Stimulated activated CD4-positive, alpha-beta T cell treated with anti-CD3 and anti-CD28 coated beads, Interleukin-12 subunit alpha, Interleukin-12 subunit beta, amount 100 ng/mL, for 24 hours (primary cell): ENCODE measurements at places on chromosomes 2 and 18.

DNA sequence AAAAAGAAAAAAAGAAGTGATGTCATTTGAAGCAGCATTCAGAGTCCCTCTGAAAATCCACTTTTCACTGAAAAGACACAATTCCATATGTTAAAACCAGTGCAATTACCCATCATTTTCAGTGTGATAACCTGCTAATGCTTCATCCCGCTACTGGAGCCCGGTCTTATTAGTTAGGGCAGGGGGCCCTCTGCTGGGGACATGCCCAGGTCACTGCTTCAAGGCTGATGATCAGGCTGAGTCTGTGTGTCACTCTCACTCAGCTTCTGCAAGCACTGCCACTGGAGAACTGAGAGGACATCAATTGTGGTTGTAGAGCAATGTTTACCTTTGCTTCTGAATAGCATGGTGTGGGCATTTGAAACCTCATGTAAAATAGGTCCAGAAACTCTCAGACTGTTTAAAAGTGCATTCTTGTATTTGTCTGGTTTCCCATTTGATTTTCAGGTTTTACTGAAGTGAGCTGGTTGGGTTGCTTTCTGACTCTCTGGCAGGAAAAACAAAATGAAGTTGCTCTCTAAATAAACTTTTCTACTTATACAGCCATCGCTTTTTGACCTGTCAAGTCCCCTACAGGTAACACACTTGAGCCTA lies 49.2 kb upstream of the NXPH2 start:
- DNase-seq, result peak; percentile 20

- DNase-seq, result peak; percentile 64
Observed at GRCh38 chr18:13823707-13824395, at the start of gene MC5R. Gene MC5R, plus strand, starts transcription at chr18:13824149. Its CDS starts 1,617 bp downstream, at chr18:13825766.

DNA sequence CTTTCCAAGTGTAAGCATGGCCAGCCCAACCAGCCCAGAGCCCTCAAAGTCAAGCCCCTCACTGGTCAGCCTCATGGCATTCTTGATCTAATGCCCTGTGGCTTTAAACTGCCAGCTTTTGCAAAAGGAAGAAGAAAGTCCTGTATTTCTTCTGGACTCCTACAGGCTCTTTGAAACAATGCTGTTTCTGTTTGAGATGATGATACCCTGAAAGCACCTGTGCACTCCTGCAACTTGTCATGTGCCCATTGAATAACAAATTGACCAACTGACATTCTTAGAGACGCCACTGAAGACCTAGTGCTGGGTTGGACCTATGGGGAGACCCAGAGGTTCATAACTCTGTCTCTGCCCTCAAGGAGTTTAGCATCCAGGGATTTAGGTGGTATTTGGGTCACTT lies 82.0 kb upstream of the MSH2 start:
- no peak for DNase-seq

- DNase-seq, result no peak
Observed at GRCh38 chr2:145065342-145065741, 545.4 kb upstream of the ZEB2 start.

- DNase-seq, result no peak
Observed at GRCh38 chr2:176128982-176129796, at the start of gene HOXD8. Gene HOXD8, plus strand, starts transcription at chr2:176129705. Its CDS starts 662 bp downstream, at chr2:176130367.

DNA sequence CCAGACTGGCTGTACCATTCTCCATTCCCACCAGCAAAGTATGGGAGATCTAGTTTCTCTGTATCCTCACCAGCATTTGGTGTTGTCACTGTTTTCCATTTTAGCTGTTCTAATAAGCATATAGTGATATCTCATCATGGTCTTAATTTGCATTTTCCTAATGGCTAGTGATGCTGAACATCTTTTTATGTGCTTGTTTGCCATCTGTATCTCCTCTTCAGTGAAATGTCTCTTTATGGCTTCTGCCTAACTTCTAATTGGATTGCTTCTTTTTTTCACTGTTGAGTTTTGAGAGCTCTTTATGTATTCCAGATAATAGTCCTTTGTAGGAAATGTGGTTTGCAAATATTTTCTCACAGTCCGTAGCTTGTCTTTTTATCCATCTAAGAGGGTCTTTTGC lies 18.9 kb upstream of the BIN1 start:
- no peak for DNase-seq

GRCh38 chr2:137942037-137942832 lies 22.0 kb upstream of the HNMT start:
- DNase-seq, result no peak

- DNase-seq, result no peak
Observed at GRCh38 chr2:122183890-122184289, 428.4 kb downstream of the TSN start.

GRCh38 chr2:135238651-135239050 lies 186.6 kb downstream of the RAB3GAP1 start:
- no peak for DNase-seq

DNA sequence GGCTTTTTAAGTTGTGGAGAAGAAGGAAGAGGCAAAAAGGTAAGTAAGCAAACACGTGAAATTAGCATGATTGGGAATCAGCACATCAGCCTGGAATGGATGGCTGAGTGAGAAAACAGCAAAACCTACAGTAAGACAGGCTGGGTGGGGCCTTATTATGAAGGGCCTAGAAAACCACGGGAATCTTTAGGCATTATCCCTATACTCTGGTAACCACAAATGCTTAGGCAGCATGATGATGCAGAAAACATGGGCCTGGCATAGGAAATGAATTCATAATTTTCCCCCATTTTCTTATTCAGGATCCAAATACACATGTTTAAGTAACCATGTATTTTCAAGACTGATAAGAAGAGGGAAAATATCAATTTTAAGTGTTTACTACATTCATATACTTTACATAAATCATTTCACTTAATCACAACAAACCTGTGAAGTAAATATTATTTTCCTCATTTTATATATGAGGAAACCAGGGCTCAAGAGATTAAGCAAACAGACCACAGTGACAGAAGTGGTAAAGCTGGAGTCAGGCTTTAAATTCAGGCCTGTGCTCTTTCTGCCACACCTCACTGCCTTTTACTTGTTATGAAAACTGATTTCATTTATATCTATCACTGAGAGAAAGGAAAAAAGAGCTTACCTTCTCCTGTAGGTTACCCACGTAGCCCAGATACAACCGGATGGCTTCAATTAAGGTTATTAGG lies 4.0 kb downstream of the TMEM17 start:
- DNase-seq, result no peak

GRCh38 chr18:79816092-79816491 lies 18.4 kb downstream of the KCNG2 start:
- DNase-seq, result no peak

DNA sequence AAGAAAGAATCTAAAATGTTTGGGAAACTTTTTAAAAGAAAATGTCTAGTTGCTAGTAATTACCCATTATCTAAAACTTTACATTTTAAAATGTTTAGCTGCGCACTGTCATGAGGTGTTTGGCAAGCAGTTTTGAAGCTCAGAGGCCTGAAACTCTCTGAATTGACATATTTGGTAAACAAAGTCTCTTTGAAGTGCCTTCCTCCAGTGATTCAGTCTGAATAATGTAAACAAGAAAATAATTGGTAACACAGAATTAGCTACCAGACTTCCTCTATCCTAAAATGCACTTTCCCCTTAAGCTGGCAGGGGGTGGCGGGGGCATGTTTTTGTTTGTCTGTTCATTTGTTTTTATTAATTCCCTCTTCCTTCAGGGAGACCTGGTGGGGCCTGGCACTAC lies 61.4 kb downstream of the WDR75 start:
- DNase-seq, result no peak

DNA sequence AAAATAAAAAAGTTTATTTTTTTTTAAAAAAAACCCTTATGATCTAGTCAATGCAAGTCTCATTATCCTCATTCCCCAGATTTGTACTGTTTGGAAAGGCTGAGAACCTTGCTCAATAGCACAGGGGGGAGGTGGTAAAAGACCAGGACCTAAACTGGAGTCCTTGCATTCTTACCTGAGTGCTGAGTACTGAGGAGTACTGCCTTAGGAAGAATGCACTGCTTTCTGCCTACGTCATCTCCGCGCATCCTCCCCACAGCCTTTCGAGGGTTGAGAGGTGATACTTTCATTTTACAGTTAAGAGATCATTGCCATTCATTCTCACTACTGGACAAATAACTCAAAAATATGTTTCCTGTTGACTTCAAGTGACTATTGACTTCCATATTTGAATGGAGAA lies 73.8 kb downstream of the MAP3K20 start:
- DNase-seq, result peak; percentile 8

GRCh38 chr2:176127774-176128072 lies 1.8 kb upstream of the HOXD8 start:
- DNase-seq, result no peak

- DNase-seq, result no peak
Observed at GRCh38 chr2:142299021-142299420, 168.2 kb upstream of the LRP1B start.

DNA sequence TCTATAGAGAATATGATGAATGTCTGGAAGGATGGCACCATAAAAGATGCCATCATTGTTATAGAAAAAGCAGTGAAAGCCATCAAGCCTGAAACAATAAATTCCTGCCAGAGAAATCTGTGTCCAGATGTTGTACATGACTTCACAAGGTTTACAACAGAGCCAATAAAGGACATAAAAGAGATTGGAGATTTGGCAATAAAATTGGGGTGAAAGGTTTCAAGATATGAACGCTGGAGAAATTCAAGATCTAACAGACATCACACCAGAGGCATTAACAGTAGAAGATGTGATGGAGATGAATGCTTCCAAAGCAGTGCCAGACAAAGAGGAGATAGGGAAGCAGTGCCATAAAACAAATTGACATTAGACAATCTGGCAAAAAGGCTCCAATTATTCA lies 518.8 kb upstream of the ACVR2A start:
- no peak for DNase-seq

DNA sequence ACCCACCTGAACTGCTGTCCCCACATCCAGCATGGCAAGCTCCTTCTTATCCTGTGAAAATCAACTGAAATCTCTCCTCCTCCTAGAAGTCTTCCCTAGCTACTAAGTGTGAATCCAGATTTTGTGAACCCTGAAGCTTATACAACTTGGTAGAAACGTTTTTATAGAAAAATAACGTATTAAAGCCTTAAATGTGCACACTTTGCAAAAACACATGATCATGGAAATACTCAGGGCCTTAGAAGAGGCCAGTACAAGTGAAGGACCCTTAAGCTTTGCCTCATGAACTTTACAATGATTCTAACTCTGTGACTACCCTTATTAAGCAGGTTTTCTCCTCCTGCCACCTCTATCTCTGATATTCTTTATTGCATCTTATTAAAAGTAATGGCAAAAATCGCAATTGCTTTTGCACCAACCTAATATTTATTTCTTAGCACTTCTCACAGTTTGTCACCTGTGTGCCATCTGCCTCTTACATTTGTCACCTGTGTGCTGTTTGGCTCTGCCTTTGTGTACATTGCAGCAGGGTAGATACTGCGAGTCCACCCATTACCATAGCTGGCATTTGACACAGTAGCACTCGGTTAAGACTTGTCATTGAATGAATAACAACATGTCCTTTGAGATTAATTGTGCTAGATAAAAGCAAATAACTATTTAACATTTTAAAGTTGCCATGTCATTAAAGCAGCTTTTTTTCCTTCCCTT lies 42.2 kb downstream of the FRZB start:
- no peak for DNase-seq

DNA sequence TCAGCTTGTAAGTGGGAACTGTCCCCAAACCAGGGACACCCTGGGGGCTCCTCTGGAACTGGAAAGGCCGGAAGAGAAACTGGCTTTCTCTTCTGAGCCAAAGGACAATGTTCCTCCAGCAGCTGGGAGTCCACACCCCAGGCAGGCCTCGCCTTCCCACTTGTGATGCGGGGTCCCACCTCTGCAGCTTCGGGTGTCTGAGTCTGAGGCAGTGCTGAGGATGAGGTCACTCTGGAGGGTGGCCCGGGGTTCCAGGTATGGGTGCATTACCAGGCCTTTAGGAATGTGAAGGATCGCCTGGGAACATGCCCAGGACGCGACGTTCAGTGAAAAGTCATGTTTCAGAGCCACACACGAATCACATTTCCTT lies 18.2 kb upstream of the BOK start:
- no peak for DNase-seq

GRCh38 chr18:53443336-53443735 lies 781.1 kb downstream of the MBD2 start:
- no peak for DNase-seq

- DNase-seq, result no peak
Observed at GRCh38 chr2:176753752-176754474, 458.7 kb upstream of the HNRNPA3 start.

DNA sequence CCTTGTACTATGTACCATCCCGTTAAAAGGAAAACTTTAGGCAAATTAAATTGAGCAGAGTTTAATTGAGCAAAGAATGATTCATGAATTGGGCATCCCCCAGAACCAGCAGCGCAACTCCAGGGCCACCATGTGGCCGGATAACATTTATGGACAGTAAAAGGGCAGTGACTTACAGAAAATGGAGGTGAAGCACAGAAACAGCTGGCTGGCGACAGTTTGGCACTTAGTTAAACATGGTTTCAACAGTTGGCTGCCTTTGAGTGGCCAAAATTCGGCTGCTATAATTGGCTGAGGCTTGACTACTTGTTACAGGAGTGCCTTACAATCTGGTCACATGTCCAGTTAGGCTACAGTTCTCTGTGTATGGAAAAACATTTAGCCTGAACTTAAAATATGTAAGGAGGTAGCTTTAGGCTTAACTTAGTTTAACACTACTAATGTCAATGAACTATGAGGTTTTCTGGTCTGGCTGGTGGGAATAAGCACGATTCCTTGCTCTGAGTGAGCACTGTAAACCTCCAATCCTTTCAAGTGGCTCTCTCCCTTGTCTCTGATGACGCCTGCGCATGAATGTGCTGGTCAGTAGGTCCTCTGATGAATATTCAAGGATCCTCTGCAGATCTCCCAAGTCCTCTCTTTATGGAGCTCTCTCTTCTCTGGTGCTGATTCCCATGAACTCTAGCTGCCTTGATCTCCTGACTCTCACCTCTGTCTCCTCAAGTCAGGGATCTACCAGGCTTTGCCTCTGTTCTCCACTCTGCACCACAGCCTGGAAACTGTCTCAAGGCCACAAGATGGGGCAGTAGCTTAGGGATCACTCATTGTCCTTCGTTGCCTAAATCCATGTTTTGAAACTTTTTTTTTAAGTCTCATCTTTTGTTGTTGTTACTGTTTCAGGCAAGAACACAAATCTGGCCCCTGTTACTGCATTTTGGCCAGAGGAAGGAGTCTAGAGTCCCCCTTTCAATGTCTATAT lies 24.4 kb upstream of the RAB31 start:
- no peak for DNase-seq

DNA sequence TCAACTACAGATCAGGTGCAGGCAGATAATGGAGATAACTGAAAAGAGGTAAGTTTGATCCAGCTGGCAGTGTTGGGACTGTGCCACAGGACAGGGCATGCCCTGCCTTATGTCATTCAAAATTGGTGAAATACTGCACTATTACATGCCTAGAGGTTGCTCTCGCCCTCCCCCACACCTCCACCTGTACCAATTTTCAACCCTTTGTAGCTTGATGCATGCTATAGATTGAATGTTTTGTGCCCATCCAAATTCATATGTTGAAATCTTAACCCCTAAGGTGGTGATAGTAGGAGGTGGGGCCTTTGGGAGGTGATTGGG lies 72.1 kb upstream of the LYPD6B start:
- DNase-seq, result no peak

GRCh38 chr2:105915005-105915558 lies 170.4 kb downstream of the NCK2 start:
- DNase-seq, result no peak

GRCh38 chr18:34358923-34359322 lies 134.2 kb upstream of the NOL4 start:
- DNase-seq, result no peak

GRCh38 chr2:198762441-198762840 lies 695.3 kb downstream of the SATB2 start:
- no peak for DNase-seq

- DNase-seq, result no peak
Observed at GRCh38 chr2:41872646-41873045, 175.2 kb upstream of the PKDCC start.
